ENCODE measurements at places on chromosomes 2 and 18. TPM values are rescaled to one million over a fixed set of nuclear protein-coding genes. Genes with fewer than 3 reads are reported as not detected.

DNA sequence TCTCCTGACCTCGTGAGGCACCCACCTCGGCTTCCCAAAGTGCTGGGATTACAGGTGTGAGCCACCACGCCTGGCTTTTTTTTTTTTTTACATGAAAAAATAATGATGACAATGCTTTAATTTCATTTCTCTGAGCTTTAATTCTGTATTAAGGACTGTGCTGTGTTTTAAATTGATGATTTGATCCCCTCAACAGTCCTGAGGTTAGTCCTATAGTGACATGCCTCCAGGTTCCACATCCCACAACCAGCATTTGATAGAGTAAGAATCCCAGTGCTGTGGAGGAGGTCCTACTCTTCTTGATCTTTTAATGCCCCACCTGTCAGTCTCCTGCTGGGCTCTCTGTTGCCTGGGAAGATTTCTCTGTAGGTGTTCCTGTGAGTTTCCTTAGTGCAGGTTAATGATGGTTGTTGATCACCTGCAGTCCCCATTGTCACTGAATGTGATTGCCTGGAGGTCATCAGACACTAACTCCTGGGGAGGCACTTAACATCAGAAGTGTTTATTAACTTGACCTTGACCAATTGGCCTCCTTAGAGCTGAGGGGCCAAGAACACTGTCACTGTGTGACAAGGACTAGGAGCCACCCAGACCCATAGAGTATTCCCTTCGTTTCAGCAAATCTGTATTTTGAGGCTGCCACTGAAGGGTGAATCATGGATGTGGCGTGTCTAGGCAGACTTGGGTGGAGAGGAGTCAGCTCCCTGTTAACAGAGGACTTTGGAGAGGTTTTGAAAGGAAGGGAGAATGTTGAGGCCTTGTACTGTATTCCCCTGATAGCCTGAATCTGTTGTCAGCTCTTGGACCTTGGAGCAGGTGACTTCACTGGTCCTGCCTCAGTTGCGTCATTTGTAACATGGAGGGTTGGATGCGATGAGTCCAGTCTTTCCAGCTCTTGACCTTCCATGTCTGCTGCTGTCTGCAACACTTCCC is 11.5 kb downstream of the ASAP2 start:
- DNase-seq = no peak

DNA sequence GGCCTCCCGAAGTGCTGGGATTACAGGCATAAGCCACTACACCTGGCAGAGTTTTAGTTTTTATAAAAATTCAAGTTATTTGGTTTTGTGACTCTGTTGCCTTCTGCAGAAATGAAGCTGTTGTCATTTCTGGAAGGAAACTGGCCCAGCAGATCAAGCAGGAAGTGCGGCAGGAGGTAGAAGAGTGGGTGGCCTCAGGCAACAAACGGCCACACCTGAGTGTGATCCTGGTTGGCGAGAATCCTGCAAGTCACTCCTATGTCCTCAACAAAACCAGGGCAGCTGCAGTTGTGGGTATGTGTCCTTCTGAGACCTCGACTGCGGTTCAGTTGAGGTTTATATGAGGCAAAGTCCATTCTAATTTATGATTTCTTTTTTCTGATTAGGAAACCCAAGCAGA is 7.2 kb downstream of the MTHFD2 start:
- peak; percentile 26 for DNase-seq

DNA sequence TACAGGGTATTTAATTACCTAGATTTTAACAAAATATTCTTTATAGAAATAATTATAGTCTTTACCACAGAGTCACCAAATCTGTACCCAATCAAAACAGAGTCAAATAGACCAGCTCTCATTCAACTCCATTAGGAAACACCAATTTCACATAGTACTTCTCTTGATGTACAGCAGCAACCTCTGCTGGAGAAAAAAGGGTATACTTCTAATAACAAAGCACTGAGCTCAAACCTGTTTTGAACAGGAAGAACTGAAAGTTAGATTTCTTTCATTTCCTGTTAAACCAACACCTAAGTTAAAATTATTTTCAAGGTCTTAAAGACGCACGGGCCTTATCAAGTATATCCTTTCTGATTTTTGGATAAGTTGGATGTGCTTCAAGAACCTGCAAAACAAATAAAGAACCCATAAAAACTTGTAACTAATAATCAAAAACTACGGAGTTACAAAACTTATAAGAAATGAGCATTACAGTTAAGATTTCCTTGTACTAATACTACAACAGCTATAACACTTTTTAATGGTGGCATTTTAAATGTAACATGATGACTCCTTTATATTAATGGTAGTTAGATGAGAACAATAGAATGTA is 79.0 kb downstream of the TTC21B start:
- DNase-seq = peak; percentile 79

GMCL1 gene
- total RNA-seq = 22.0 TPM

TUBA4A gene
- 213 TPM for total RNA-seq
